ENCODE measurements at places on chromosomes 5 and 9. TPM values are rescaled to one million over a fixed set of nuclear protein-coding genes. Genes with fewer than 3 reads are reported as not detected.

DNA sequence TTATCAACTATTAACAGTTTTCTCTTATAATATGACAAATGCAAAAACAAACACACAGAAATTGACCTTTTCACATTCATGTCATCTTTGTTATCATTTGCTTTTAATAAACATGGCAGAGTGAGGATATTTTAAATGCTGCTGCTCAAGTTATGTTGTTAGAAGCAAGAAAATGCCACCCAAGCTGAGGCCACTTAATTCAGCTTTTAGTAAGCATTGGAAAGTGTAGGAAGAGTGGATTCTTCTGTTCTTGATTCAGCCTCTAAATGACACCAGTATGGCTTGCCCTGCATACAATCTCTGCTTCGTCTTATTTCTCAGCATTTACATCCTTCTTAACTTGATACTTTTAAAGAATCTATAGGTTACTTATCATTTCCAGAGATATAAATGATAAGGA is 420.4 kb upstream of the POU5F2 start:
- DNase-seq: no peak

GRCh38 chr9:3177936-3178335 is 334.0 kb upstream of the PUM3 start:
- no peak for DNase-seq

DNA sequence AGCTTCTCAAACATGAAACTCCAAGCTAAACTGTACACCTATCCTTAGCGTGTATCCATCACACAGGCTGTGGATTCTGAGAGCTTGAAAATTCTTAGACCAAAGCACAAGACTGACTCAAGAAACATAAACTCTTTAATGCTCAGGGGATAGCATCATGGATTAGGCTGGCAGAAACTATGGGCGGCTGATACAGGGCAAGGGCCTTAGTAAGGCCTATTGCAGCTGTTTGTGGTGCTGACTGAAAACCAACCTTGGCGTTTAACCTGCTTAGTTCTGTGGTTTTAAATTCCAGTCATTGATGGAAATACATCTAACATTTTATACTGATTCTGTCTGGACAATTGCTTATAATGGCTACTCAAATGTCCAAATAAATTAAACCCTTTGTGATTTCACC is 183.7 kb downstream of the TLR4 start:
- DNase-seq: no peak

GRCh38 chr5:39224196-39224761 is 4.9 kb upstream of the FYB1 start:
- no peak for DNase-seq

GRCh38 chr5:151589878-151590570 is 1.1 kb downstream of the FAT2 start:
- no peak for DNase-seq

- no peak for DNase-seq
Observed at GRCh38 chr9:86099701-86100364, 475 bp upstream of the GOLM1 start.

- DNase-seq: no peak
Observed at GRCh38 chr9:132007371-132008025, 72.2 kb downstream of the MED27 start.

- DNase-seq: no peak
Observed at GRCh38 chr9:14205463-14205862, 108.5 kb downstream of the NFIB start.

DNA sequence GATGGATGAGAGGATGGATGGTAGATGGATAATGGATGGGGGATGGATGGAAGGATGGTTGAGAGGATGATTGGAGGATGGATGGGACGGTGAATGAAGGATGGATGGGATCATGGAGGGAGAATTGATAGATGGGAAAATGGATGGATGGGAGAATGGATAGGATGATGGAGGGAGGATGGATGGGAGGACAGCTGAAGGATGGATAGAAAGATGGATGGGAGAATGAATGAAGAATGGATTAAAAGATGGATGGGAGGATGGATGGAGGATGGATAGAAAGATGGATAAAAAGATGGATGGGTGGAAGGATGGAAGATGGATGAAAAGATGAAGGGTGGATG is 218.3 kb upstream of the IER5L start:
- no peak for DNase-seq

DNA sequence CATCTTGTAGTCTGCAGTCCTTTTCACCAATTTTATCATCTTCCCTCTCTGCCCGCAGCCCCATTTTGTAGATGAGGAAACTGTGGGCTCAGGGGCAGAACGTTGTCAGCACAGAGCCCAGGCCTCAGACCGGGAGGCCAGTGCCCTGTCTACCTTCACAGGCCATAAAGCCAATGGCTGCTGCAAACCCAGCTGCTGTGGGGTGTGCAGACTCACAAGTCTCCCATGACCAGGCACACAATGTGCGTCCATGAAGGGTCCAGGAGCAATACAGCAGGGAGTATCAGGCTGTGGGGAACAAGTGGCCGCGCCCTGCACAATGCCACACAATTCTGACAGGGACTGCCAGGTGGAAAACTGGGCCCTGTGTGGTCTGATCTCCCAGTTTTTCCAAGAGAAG is 71.0 kb downstream of the COL23A1 start:
- DNase-seq: no peak

The C5 gene
- polyA plus RNA-seq: 6.8 TPM

The TLR4 gene
- 5.0 TPM for polyA plus RNA-seq

The DCTN4 gene
- 40.4 TPM for polyA plus RNA-seq

The IFNA21 gene
- polyA plus RNA-seq: not detected

The AFAP1L1 gene
- polyA plus RNA-seq: 106 TPM

The CCDC192 gene
- 0.48 TPM for polyA plus RNA-seq

The PFN3 gene
- not detected for polyA plus RNA-seq
